ENCODE measurements at places on chromosomes 3 and 15.
A peak's percentile ranks its signal among the peaks of the same experiment; 100 is the strongest.

- DNase-seq = no peak
Measured at GRCh38 chr3:53731934-53732624, 114.1 kb downstream of the CHDH start.

DNA sequence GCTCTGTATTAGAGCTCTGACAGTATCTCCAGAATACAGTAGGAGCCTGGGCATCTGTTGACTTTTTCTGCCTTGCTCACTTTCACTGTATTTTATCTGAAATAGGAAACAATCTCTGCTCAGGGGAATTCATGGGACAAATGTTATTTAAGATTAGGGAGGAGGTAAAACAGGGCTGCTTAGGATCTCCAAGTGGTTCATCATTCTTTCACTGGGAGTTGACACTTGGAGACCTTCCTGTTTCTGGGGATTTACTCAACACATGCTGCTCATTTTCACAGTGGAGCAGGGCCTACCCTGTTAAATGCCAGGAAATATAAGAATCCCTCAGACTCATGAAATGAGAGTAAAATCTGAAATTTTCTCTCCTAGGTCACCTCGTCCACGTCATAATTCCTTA lies 185.5 kb downstream of the GAP43 start:
- DNase-seq = no peak

GRCh38 chr15:100671858-100672543 lies 69.6 kb downstream of the ASB7 start:
- no peak for DNase-seq

- DNase-seq = no peak
Measured at GRCh38 chr3:59069838-59070237, 20.0 kb upstream of the CFAP20DC start.

GRCh38 chr3:153623834-153624233 lies 461.8 kb downstream of the RAP2B start:
- DNase-seq = no peak

DNA sequence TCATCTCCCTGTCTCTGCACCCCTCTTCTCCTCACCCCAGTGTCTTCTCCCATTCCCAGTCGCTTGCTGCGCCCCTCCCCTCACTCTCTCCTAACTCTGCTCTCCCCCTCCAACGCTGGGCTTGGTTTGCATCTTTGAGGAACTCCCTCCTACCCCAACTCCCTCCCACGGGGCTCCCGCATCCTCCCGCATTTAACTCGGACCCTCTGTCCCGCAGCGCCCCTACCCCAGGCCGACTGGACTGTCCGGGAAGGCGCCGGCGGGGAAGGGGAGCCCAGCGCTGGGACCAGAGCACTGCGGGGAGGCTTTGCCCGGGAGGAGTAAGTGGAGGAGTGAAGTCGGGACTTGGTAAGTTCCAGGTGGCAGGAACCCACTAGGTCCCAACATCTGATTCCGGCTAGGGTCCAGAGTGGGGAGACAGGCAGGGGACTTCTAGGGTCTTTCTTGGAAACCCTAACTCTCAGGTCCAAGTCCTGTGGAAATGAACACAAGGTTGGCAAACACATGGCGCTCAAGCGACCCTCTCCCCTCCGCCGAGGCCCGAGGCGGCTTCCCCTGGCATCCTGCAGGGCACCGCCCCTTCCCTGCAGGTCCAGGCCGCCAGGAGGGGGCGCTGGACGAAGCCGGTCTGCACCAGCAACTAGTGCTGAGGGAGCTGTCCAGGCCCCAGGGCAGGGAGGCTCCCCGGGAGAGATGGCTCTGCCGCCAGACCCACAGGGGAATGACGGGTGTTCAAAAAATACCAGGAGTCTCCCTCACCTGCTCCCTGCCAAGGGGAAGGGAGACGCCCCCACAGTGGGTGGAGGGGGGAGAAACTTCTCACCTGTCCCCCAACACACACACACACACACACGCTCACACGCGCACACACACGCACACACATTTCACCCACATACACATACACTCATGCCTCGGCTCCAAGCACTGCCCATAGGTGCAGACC lies 53.2 kb downstream of the LHFPL4 start:
- DNase-seq = peak; percentile 48

DNA sequence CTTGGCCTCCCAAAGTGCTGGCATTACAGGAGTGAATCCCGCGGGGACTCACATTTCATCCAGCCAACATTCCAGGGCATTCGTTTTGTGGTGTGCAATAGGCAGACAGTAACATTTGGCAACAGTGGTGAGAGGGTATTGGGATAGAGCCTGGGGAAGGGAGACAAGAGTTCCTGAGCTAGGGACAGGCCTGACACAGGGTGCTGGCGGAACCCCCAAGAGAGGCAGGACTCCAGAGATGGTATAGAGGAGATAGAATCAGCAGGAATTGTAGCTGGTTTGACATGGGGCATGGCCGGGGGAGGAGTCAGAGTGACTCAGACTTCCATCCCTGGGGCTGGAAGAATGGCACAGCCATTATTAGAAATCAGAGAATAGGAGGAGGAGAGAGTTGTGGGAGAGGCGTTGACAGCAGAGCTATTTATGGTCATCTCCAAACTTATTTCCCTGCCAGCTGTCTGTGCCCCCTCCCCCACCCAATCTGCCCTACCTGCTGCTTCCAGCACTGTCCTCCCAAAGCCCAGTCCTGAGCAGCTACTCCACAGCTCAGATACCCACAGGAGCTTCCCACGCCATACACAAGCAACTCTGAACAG lies 4.4 kb upstream of the IDH2 start:
- DNase-seq = no peak

DNA sequence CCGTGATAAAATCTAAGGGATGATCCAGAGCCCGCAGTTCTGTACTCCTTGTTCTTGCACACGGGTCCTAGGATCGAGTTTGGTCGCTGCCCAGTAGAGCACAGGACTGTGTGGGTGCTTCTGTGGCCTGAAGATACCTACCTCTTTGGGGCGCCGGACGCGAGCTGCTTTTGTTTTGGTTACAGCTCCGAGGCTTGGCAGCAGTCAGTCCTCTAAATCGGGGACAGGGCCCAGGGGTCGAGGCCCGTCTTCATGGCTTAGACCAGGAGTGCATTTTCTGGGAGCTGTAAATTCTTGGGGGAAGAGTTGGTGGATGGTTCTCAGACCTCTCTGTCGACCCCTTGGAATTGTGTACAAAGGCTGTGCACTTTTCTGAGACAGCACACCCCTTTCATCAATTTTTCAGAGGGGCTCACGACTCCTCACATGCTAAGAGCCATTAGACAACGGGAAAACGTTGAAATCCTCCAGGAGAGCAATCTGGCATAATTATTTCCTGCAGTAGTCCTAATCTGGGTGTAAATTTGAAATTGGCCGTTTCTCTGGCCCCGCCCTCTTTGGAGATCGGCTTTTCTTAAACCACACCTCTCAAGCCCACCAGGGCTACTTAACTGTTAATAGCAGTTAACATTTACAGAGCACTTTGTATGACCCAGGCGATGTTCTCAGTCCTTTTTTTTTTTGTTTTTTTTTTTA lies 928 bp downstream of the CEP97 start:
- peak; percentile 41 for DNase-seq

- peak; percentile 70 for DNase-seq
Measured at GRCh38 chr3:141452045-141452444, 34.8 kb upstream of the RASA2 start.

DNA sequence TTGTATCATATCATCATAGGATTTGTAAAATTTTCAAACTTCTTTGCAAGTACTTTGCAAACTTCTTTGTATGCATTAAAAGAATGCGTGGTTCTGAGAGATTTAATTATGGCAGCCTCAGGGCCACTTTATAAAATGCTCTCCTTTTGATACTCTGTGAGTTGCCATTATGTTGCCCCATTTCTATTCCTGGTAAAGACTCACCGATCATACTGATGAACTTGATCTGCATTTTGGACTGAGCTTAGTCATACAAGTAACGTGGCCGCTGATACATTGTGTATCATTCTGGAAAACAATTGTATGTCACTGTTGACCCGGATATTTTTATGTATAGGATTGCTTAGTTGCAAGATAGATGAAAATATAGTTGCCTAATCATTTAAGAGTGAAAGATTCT lies 38.8 kb downstream of the AKAP13 start:
- DNase-seq = no peak

- DNase-seq = no peak
Measured at GRCh38 chr3:73581134-73581846, 43.5 kb downstream of the PDZRN3 start.

DNA sequence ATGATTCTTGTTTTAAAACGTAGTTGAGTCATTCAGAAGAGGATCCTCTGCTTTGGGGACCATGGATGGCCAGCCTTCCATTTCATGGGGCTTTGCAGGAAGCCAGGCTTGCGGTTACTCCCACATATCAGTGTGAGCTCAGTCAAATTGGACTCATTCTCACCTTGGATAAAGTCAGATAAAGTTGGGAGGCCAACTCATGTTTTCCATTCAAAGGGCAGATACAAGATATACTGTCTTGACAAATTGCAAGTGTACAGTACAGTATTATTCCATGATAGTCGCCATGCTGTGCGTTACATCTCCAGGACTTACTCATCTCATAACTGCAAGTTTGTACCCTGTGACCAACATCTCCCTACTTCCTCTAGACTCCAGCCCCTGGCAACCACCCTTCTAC lies 25.5 kb upstream of the B3GNT5 start:
- no peak for DNase-seq

DNA sequence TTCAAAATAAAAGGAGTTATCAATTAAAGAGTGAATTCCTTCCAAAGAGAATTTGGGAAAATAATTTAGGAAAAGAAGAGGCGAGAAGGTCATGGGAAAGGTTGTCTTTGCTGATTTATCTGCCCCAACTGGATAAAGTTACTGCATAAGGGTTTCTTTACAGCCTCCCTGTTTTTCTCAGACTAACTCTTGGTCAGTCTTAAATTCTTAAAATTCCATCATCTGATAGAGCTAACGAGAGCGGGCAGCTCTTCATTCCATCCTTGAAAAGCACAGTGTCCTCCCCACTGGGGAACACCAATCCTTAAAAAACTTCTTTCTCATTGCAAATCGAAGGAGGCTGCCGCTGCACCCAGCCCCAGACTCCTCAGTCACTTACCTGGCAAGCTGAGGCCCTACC lies 107.2 kb downstream of the PGPEP1L start:
- no peak for DNase-seq

DNA sequence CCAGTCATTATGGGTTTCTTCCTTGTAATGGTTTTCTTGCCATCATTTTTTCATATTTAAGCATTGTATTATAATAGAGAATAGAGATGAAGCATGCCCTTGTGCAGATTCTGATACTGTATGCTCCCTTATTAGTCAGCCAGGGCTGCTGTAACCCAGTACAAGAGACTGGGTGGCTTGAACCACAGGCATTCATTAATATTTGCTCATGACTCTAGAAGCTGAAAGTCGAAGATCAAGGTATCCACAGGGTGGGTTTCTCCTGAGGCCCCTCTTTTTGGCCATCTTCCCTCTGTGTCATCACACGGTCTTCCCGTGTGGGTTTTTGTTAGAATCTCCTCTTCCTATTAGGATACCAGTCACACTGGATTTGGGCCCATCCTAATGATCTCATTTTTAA lies 74.5 kb downstream of the FOXP1 start:
- DNase-seq = no peak

DNA sequence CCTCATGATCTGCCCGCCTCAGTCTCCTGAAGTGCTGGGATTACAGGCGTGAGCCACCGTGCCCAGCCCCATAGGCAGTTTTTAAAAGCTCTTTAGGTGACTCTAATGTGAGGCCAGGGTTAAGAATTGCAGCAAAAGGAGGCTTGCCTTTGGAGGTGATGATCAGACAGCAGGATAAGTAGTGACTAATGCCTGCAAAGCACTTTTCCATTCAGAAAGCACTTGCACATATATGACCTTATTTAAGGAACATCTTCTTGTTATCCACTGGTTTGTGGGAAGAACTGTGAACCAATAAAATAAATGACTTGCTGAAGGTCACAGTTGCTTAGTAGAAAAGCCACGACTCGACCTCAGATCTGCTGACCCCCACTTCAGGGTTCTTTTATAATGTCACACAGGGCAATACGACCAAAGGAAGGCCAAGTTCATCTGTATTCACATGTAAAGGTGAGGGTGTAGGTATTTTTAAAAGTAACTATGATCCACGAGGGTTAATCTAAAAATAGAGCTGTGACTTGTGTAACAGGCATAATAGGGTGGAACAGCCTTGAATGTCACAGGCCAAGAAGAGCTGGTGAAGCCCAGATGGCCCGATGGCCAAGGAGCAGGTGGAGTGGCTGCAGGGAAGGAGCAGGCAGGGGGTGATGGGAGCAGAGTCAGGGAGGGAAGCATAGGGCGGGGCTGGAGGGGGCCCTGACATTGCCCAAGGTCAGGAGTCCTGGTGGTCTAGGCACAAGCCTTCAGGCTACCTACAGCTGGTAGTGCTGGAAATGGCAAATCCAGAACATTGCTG lies 24.4 kb downstream of the LARP6 start:
- no peak for DNase-seq
